ENCODE measurements at places on chromosomes 3 and 15.
A peak's percentile ranks its signal among the peaks of the same experiment; 100 is the strongest.

GRCh38 chr15:78077053-78077870 lies at the start of gene TBC1D2B:
TSS of gene TBC1D2B (minus strand) at chr15:78077711. CDS start at chr15:78077652, 59 bp downstream.
- no peak for DNase-seq

DNA sequence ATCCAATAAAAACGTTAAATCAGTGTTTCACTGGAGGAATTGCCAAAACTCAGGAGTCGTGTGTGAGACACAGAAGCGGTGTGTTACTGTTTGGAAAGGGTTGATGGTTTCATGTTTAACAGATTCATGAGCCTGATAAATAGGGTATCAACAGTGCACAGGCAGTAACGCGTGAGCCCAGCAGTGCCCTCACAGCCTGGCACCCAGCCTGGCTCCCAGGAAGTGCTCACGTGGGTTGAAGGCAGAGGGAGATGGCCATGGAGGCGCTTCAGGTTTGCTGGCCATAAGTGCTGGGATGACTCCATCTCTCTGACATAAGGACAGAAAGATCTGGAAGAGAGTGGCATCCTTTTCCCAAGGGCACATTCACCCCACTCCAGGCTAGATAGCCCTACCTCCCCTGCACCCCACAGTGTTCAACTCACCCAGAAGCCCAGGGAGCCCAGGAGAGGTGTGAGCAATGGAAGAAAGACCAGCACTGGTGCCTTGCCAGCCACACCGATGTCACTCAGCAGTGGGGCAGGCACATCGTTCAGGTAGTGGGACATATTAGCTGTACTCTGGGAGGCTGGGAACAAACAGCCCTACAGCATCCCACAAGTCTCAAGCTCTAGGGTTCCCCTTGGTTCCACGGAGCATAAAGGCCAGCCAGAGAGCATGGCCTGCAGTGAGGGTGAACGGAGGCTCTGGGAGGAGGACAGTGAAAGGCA lies 164.3 kb downstream of the LRRK1 start:
- no peak for DNase-seq

DNA sequence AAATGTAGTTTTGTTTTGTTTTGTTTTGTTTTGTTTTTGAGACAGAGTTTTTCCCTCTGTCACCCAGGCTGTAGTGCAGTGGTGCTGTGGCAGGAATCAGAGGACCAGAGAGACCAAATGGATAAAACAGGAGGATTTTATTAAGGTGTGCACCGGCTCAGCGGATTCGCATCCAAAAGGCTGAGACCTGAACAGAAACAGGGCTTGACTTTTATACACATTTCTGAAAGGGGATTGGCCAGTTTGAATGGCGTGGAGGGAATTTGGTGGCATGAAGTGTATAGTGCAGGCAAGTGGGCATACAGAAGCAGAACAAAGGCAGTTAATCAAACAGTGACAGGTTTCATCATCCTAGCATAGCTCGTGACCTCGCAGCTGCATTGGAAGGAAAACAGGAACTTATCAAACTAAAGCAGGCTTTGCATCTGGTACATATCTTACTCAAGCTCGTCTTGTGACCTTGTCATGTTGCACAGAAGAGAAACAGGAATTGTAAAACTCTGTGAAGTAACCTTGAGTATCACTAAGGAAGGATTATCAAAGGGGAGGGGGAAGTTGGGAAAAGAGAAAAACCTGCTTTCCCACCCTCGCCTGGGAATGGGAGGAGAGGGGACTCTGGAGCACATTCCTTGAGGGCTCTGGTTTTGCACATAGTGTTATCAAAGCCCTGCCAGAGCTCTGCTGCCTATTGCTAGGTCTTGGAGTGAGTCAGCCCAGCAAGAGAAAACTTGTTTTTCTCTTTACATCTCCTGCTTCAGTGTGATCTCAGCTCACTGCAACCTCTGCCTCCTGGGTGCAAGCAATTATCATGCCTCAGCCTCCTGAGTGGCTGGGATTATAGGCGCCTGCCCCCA lies 38.5 kb downstream of the C3orf62 start:
- DNase-seq = no peak

- DNase-seq = no peak
Observed at GRCh38 chr3:195911946-195912270, 3.6 kb upstream of the TNK2 start.

GRCh38 chr3:54536450-54536849 lies 391.4 kb downstream of the LRTM1 start:
- no peak for DNase-seq

DNA sequence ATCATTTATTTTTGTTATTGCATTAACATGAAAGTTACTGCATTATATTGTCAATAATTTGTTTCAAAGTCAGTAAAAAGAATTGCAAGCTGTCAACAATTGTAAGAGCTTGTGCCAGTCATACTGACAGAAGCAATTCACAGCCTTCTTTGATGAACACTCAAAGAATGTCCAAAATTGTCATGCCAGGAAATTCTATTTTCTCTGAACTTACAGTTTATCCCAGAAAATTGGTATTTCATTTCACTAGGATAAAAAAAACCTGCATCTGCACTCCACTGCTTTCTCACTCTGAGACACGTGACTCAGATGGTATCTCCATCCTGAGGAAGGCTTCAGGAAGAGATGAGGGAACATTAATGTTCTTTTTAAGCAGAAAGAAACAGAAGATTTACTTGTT lies 332.6 kb upstream of the CCDC54 start:
- DNase-seq = no peak

GRCh38 chr15:82020625-82021394 lies 25.0 kb downstream of the MEX3B start:
- no peak for DNase-seq

- no peak for DNase-seq
Observed at GRCh38 chr3:174776123-174776522, 83.0 kb upstream of the NAALADL2 start.

DNA sequence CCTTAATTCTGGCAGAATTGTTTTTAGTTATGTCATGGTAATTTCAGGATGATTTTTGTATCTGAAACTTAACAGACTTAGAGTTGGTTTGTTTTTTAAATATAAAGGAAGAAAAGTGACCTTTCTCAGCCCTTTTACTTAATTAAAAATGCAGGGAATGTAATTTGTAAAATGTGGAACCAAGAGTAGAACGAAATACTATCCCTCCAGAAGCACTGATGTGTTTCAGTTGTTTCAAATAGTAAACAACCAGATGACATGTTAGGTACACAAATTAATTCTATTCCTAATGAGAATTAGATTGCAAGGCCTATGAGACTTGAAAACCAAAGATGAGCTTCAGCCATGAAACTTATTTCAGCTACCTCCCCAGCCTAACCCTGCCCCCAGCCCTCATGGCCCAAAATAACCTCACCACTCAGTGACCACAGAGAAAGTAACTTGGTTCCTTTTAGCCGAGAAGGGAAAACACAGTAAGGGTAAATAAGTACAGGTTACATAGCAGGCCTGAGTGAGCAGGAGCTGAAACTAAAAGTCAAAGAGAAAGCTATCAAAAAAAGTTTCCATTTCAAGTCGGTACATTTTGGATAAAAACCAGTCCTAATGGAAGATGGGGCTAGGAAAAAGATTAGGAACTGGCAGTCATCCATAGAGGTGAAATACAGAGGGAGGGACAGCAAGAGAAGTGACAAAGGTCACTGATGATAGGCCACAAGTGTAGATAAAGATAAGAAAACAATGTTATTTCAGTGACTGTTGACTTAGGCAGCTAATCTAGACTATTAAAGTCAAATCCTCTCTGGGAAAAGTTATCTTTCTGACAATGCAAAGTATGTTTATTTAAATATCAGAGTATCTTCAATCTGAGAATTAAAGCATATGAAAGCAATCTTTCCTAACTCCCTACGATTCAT lies 23.2 kb downstream of the SENP8 start:
- no peak for DNase-seq

DNA sequence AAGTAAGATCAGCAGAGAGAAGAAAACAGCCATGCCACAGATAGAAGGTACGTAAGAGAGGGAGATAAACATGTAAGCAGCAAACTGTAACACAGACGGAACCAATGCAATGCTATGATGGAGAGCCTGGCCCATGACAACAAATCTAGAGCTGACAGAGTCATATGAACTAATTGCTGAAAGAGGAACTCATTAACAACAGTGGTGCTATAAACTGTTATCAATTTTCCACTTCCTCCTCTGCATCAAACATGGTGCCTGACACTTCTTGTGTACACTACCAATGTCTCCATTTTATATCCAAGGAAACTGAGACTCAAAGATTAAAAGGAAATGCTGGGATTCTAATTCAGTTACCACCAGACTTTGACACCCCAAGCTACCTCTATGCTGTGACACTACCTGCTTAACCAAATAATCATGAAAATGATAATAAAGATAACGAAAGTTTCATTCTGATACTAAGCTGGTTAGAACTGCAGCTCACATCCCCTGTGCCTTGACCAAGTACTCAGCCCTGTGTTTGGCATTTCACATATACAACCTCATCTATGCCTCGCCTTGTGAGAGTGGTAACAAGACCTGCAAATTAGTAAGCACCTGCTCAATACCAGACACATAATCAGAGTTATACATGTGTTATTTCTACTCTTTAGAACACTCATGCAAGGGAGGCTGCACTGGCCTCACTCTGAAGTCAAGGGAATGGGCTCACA lies 79.3 kb downstream of the ANO10 start:
- DNase-seq = no peak

- no peak for DNase-seq
Observed at GRCh38 chr3:161420746-161421145, 49.4 kb upstream of the SPTSSB start.

DNA sequence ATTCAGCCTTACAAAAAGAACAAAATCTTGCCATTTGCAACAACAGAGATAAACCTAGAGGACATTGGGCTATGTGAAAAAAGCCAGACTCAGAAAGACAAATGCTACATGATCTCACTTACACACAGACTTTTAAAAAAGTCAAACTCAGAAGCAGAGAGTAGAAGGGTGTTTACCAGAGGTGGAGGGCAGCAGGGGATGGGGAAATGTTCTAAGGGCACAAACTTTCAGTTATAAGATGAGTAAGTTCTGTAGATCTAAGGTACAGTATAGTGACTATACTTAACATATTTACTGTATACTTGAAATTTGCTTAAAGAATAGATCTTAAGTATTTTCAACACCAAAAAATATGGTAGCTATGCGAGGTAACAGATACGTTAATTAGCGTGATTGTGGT lies 3.0 kb downstream of the MYEF2 start:
- DNase-seq = no peak

DNA sequence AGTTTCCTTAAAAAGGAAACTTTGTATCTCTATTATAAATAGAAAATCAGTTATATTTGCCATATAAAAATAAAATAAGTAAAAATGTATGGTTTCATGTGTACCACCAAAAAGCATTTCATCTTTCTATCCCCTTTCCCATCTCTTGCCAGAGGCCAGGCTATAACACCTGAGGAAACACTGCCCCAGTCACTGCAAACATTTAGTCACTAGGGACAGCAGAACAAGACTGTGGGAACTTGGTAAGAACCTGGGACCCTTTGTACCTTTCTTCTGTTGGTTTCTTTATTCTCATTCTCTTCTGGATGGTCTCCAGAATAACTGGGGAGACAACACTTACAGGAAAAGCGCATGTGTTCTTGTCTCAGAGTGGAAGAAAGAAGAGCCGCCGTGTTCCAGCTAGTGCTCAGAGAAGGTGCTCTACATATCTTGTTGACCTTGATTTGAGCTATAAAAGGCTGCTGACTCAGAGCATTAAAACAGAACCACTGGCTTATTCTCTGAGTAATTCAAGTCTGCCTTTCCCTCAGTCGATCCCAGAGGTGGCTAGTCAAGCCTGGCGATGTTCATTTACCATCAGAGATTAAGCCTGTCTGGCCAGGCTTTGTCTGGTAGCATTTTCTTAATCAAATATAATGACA lies 361.6 kb downstream of the RBMS3 start:
- DNase-seq = no peak

- DNase-seq = no peak
Observed at GRCh38 chr3:9036404-9037131, 73.3 kb upstream of the RAD18 start.

GRCh38 chr3:157130467-157131251 lies 29.3 kb downstream of the CCNL1 start:
- peak; percentile 47 for DNase-seq

DNA sequence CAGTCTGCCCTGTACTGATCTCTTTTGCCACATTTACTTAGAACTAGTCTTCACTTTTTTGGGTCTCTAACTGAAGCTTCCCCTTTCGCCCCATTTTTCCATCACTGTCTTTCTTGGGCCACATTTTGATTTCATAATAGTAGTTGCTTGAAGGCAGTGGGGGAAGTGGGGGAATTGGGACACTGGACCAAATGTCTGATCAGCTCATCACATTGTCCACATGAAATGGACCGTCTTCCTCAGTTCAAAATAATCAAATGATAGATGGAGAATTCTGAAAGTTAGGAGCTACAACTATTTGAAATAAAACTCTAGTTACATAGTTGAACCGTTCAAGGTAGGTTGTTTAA lies 747 bp downstream of the PDCD6IP start:
- no peak for DNase-seq

GRCh38 chr3:62835554-62836236 lies 39.5 kb downstream of the CADPS start:
- no peak for DNase-seq

DNA sequence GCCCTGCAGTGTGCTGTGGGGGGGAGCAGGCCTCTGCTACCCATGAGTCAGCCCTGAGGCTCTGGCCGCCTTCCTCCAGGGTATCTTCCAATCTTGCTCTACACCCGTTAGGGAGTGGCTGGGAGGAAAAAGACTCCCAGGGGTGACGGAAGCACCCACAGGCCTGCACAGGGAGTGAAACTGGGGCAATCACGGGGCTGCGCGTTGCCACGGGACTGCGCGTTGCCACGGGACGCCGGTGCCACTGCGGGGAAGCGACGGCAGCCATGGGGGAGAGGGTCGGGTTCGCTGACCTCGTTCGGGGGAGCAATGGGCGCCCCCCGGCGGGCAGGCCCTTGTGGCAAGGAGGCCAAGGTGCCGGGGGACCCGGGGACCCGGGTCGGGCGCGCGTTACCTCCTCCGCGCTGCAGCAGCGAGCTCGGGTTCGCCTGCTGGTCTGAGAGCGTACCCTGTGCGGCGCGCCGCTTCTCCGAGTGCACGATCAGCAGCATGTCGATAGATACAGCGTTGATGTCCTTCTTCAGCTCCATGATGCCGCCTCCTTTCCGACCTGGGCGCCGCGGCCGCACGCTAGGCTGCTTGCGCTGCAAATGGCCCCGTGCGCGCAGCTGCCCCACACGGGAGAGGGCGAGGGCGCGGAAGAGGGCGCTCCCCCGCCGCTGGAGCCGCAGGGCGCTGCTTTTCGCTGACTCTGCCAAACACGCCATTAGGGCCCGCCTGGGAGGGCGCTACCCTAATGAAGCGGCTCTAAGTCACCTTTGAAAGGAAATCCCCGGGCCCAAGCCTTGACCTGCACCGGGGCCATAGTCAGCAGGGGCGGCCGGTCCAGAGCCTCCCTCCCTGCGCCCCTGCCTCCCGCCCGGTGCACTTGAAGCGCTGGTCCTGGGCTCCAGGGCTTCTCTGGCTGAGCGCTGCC lies at the start of gene KY:
Gene KY, minus strand, starts transcription at position 592 of the 916 bp plus-strand sequence. Its CDS starts 62 bp downstream, at position 530.
- peak; percentile 41 for DNase-seq

DNA sequence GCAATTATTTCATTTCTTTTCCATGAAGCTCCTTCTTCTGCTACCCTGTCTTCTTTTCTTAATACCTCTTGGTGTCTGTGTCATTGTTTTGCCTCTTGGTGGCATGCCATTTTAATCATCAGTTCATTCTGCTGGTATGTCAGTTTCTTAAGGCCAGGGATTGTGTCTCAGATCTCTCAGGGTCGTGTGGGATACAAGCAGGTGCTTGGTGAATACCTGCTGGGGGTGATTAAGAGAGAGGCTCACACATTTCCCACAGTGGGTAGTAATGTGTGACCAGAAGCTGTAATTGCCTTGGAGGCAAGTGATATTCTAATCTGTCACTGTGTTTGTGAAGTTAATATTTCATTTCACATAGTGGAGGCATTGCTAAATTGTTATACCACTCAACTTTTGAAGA lies 361.4 kb upstream of the TRIM42 start:
- DNase-seq = no peak
